Fibroblast of the aortic adventitia (primary cell): ENCODE measurements at places on chromosomes 2 and 18. TPM values are rescaled to one million over a fixed set of nuclear protein-coding genes. Genes with fewer than 3 reads are reported as not detected.

UGT1A5 gene
- total RNA-seq: not detected in 2 replicates

POTEJ gene
- not detected in 2 replicates for total RNA-seq

C2orf78 gene
- not detected in 2 replicates for total RNA-seq

AP1S3 gene
- 8.1 and 16.8 TPM in 2 replicates for total RNA-seq

SERPINB13 gene
- not detected in 2 replicates for total RNA-seq

NAT8 gene
- total RNA-seq: not detected in 2 replicates

PCARE gene
- under 0.01 and 0.08 TPM in 2 replicates for total RNA-seq

PLCL1 gene
- total RNA-seq: 12.4 and 17.7 TPM in 2 replicates

EVA1A gene
- 25.2 and 28.1 TPM in 2 replicates for total RNA-seq
